ENCODE measurements at places on chromosomes 3 and 15.
A peak's percentile ranks its signal among the peaks of the same experiment; 100 is the strongest.

GRCh38 chr3:172159376-172159775, 120.0 kb downstream of the FNDC3B start:
- no peak for DNase-seq

GRCh38 chr15:34325368-34325767, 12.2 kb downstream of the SLC12A6 start:
- DNase-seq = no peak

GRCh38 chr3:34483311-34483887, 685.0 kb downstream of the PDCD6IP start:
- no peak for DNase-seq

GRCh38 chr3:169153656-169154055, 509.9 kb downstream of the MECOM start:
- no peak for DNase-seq

- no peak for DNase-seq
Observed at GRCh38 chr3:174232658-174233429, 626.3 kb upstream of the NAALADL2 start.

- DNase-seq = no peak
Observed at GRCh38 chr3:120982608-120983320, 74.8 kb downstream of the STXBP5L start.

- peak; percentile 74 for DNase-seq
Observed at GRCh38 chr3:184371570-184372018, 6.4 kb downstream of the THPO start.

DNA sequence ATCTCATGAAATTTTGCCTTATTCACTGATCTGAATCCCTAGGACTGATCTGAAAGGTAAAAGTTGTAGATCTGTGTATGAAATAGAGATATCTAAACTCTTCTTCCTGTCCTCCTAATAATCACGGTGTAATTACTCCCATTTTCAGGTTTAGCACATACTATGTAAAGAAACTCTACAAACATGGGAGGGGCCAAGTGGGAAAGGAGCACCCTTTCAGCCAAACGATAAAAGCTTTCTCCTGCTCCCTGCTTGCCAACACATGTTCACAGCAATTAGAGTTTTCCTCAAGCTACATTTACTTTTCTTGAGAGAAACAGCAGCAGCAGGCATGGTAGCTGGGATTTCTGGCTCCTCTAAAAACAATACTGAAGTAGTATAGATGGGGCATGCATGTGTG, 71.6 kb downstream of the CHAC1 start:
- no peak for DNase-seq

DNA sequence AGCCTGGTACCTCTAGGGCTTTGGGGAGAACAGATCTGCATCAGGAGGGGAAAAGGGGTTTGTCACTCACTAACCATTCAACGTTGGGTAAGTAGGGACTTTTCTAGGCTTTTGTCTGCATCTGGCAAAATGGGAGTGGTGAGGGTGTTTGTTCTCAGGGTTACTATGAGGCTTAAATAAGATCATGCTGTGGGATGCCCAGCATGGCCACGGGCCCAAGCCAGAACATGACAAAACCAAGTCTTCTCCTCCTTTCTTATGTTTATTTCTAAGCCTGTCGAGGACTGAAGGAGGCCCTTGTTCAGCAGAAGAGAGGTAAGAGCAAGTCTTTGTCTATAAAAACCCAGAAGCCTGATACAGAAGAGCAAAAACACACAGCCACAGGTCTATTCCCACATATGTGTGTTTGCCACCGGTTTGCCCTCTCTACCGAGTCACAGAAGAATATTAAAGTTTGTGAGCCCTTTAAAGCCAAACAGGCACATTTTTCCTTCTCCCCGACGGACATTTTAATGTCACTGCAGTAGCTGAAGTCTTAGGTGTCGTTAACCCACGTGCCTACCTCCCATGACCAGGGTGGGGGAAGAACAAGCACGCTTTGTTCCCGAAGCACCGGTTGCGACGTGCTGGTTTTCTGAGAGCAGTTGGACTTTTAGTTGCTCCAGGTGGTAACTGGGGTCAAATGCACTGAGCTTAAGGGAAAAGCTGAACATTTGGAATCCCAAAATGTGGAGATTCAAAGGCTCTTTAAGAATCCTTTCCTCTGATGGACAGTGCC, 72.1 kb downstream of the NOX5 start:
- no peak for DNase-seq

GRCh38 chr3:8764528-8764927, 4.9 kb downstream of the OXTR start:
- no peak for DNase-seq

DNA sequence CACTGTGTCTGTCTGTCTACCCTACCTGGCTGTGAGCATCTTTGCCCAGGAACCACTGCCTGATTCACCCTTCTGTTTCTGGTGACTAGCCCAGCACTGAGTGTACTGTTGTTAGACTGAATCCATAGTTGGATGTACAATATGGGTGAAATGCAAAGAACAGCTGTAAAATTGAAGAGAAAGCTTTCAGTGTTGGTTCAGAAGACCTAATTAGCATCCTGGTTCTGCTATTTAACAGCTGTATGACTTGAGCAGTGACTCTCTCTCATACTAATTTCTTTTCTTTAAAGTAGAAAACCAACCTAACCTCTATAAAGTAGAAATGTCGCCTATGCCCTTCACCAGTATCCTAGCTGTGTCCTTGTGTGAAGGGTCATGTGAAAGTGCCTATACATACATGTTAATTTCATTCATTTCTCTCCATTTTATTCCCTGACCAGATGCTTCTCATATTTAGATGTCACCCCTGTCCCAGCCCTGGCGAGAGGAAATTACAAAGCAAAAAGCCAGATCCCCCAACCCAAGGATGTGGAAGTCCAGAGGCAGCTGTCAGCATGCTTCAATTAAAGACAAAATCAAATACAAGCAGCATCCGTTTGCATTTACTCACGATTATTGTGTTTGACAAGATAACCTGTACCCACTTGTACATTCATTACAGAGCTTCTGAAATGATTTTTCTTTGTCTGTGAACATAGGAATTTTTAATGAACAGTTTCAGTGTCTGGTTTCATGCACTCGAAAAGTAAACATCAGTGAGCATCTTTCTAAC, 305.7 kb upstream of the ICE2 start:
- no peak for DNase-seq

- no peak for DNase-seq
Observed at GRCh38 chr3:105233010-105233409, 133.7 kb upstream of the ALCAM start.

DNA sequence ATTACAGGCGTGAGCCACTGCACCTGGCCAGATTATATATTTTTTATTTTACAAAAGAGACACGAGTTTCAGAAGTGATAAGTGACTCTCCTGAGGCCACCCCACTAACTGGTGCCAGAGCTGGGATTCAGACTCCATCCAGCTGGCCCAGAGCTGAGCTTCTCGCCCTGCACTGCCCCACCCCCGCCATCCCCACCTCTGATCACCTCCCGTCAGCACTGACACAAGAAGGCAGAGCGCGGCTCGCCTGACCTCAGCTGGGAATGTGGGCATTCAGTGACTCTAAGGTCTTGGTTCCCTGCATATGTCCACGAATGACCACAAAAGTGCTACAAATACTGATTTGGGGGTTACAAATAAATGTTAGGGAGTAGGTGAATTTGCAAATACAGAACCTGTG, 56.1 kb upstream of the GALNT15 start:
- DNase-seq = peak; percentile 5

GRCh38 chr3:198080521-198081384, 120.7 kb downstream of the LMLN start:
- peak; percentile 91 for DNase-seq

DNA sequence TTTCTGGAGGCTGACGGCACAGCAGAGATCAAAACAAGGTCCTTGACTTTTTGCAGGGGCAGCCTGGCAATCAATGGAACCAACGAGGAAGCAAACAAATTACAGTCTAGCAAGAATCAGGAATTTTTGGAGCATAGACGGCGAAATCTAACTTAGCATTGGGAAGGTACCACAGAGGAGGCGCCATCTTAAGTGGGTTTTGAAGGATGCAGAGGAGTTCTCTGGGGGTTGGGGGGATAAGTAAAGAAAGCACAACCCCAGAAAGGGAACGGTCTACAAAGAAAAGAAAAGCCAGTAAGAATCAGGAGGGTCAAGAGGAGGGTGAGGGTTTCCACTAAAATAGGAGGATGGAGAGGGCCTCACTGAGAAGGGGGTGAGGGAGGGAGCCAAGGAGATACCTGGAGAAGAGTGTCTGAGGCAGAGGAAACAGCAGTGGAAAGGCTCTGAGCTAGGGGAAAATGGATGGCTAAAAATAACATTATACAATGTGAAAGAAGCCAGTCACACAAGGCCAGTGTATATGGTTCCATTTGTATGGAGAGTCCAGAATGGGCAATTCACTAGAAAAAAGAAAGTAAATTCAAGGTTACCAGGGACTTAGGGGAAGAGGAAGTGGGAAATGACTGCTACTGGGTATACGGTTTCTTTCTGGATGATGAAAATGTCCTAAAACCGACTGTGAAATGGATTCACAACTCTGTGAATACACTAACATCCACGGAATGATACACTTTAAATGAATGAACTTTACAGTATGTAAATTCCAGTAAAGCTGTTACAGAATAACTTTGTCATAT, 25.2 kb upstream of the IQSEC1 start:
- no peak for DNase-seq

GRCh38 chr3:141384157-141384556, 15.9 kb downstream of the ZBTB38 start:
- DNase-seq = no peak

- no peak for DNase-seq
Observed at GRCh38 chr3:114903213-114903612, 243.9 kb downstream of the ZBTB20 start.

DNA sequence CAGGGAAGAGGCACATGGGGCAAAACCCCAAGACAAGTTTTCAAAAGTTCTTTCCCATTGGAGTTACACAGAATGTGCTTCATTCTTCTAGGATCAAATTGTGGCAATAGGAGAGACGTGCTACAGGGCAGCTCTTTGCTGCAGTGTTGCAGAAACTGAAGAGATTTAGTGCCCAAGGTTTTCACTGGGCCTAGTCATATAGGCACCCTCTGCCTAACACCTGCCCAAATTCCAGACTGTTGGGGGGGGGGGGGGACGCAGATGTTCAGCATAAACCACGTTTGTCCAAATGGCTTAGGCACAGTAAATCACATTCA, 346.8 kb upstream of the ZNF717 start:
- DNase-seq = no peak

GRCh38 chr15:88986949-88987590, 73.9 kb upstream of the MFGE8 start:
- DNase-seq = no peak

GRCh38 chr15:98841419-98841970, 166.1 kb downstream of the PGPEP1L start:
- DNase-seq = no peak

GRCh38 chr3:187616307-187616972, 53.8 kb downstream of the SST start:
- DNase-seq = peak; percentile 61

- DNase-seq = no peak
Observed at GRCh38 chr3:179608931-179609720, 4.5 kb downstream of the NDUFB5 start.

- no peak for DNase-seq
Observed at GRCh38 chr3:194906229-194906629, 220.5 kb downstream of the FAM43A start.

DNA sequence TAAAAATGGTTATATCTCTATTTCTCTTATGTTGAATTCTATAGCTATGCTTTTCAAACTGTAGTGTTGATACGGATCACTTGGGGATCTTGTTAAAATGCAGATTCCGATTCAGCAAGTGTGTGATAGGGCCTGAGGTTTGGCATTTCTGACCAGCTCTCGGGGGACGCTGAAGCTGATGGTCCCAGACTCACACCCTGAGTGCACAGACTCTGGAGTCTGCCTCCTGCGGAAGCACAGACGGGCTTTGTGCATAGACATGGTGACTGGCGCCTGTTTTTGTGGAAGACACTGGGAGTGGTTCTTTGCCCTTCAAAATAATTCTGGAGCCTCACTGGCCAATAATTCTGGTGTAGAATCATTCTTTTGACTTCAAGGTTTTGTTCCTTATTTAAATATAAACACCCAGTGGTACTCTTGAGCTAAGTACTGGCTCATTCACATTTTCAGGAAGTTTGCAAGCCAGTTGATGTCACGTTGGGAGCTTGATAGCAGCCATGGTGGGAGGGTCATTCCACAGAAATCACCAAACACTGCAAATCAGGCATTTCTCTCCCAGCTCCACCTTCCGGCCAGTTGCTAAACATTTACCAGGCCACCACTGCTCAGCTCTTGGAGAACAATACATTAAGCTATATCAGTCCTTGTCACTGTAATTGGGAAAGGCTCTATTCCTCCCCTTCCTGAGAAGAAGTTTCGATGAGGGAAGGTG, 19.2 kb downstream of the CLDN11 start:
- no peak for DNase-seq
